ENCODE measurements at places on chromosomes 3 and 15.

DNA sequence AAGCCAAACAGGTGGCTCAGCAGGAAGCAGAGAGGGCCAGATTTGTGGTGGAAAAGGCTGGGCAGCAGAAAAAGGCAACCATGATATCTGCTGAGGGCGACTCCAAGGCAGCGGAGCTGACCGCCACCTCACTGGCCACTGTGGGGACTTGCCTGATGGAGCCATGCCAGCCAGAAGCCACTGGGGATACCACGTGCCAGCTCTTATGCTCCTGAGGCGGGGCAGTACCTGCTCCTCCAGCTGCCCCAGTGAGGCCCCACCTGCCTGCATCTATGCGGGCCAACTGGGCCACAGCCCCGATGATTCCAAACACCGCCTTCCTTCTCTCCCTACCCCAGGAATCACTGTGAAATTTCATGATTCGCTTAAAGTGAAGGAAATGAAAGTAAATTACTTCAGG lies 22.9 kb upstream of the ARIH1 start:
- no peak for DNase-seq

DNA sequence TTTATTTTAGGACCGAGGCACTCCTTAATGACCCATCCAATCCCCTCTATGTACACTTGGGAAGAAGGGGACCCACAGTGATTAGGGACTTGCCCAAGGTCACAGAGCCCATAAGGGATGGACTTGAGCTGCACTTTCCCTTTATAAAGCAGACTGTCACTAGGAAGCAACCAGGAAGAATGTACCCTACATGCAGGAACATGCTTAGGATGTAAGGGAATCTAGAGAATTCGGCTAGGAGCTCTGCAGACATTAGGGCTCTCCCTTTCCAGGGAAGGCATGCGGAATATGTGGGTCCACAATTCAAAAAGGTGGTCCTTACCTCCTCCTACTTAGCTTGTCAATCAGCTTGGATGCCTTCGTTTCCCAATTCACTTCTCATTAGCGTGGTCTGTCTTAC lies 78.7 kb downstream of the TMEM266 start:
- DNase-seq = no peak

- no peak for DNase-seq
Observed at GRCh38 chr3:112685956-112686799, 45.2 kb upstream of the CCDC80 start.

DNA sequence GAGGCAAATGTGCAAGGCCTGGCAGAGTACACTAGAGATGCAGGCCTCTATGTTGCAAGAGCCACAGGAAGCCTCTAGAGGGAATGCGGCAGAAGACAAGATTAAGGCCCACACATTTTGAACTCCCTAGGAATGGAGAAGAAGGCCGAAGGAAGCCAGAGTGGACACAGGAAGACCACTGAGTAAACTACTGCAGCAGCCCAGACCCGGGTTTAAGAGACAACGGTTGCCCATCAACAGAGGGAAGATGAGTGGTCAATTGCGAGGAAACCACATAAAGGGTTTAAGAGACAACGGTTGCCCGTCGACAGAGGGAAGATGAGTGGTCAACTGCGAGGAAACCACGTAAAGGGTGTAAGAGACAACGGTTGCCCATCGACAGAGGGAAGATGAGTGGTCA lies 14.6 kb downstream of the CHSY1 start:
- DNase-seq = no peak

- no peak for DNase-seq
Observed at GRCh38 chr3:63278171-63279004, at the start of gene SYNPR. Gene SYNPR (plus strand): TSS chr3:63278308.
